ENCODE measurements at places on chromosomes 16 and 17. TPM values are rescaled to one million over a fixed set of nuclear protein-coding genes. Genes with fewer than 3 reads are reported as not detected.

Gene ODAD4
- polyA plus RNA-seq = 0.99 TPM

DNA sequence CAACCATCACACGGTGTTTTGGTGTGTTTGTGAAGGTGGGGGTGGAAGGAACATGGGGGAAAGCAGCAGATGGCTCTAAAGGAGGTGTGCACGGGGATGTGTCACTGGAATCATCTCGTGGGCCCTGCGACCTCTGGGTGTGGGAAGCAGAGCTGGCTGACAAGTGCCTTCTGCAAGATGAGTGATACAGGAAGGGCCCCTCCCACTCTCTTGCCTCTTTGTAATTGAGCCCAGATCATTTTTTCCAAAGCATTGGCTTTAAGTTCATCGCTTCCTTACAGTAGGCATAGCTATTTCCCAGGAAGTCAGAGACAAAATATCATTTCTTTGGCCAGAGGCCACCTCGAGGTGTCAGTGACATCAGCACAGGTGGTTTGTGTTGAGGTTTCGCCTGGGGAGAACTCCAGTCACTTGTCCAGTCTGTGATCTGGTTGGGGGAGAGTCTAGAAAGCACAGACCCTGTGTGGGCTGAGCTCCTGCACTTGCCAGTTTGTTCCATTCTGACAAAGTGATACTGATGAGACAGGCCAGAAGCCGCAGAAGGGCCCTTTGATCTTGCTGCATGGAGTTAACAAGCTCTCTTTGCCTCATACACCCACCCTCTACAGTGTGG is 20.6 kb upstream of the SNTB2 start:
- peaks cover 62% of the 10 kb centered on the region for H3K36me3 ChIP-seq
- no peak overlapping the region for H3K4me3 ChIP-seq
- H3K27ac ChIP-seq = no peak overlapping the region
- no peak for DNase-seq

- no peaks in the 10 kb centered on the region for H3K27me3 ChIP-seq
- H3K36me3 ChIP-seq = no peaks in the 10 kb centered on the region
- no peak overlapping the region for H3K4me3 ChIP-seq
These were observed 84.6 kb upstream of the PMFBP1 start for GRCh38 chr16:72256398-72257066.

- H3K27me3 ChIP-seq = no peaks in the 10 kb centered on the region
- H3K36me3 ChIP-seq = peaks cover 5% of the 10 kb centered on the region
- H3K27ac ChIP-seq = no peak overlapping the region
- no peak overlapping the region for H3K4me3 ChIP-seq
- no peak for DNase-seq
These were observed 4.1 kb downstream of the SLFN12 start for GRCh38 chr17:35428229-35428628.

- peaks cover 30% of the 10 kb centered on the region for H3K4me1 ChIP-seq
- no peaks in the 10 kb centered on the region for H3K27me3 ChIP-seq
- H3K4me3 ChIP-seq = no peak overlapping the region
- peaks cover 16% of the 10 kb centered on the region for H3K36me3 ChIP-seq
- DNase-seq = peak; percentile 36
These were observed 1.4 kb upstream of the AOC3 start for GRCh38 chr17:42849451-42850181.

- H3K4me1 ChIP-seq = peaks cover 9% of the 10 kb centered on the region
- no peak overlapping the region for H3K4me3 ChIP-seq
- peaks cover 5% of the 10 kb centered on the region for H3K27me3 ChIP-seq
- H3K27ac ChIP-seq = no peak overlapping the region
- DNase-seq = no peak
- H3K36me3 ChIP-seq = no peaks in the 10 kb centered on the region
These were observed 26.7 kb upstream of the GPATCH8 start for GRCh38 chr17:44529864-44530263.

GRCh38 chr17:73769479-73769878 is 125.2 kb upstream of the SDK2 start:
- no peak for DNase-seq
- H3K4me1 ChIP-seq = peaks cover 15% of the 10 kb centered on the region
- no peak overlapping the region for H3K4me3 ChIP-seq
- H3K36me3 ChIP-seq = no peaks in the 10 kb centered on the region
- peaks cover 54% of the 10 kb centered on the region for H3K27me3 ChIP-seq

Gene SLC9A5
- polyA plus RNA-seq = 0.76 TPM

Gene CDH13
- 42.9 TPM for polyA plus RNA-seq

Gene NUP85
- polyA plus RNA-seq = 51.2 TPM

DNA sequence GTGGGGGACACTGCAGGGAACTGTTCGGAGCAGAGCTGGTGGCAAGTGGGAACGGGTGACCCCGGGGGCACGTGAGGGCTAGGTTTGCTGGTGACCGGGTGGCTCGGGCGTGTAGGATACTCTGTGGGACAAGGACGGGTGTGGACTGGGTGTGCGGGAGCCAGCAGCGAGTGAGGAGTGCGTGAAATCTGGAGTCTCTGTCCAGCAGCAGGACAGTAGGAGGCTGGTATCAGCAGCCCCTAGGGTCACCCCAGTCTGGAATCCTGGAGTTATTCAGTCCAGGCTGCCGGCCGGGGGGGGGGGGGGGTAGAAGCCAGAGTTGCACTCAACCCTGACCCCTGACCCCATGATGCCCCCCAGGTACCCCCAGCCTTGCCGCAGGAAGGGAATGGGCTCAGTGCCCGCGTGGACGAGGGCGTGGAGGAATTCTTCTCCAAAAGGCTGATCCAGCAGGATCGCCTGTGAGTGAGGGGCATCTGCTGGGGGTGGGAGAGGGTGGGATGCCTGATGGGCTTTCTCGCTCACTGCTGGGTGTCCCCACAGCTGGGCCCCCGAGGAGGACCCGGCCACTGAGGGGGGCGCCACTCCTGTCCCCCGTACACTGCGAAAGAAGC is 6.2 kb downstream of the ACD start:
- H3K4me3 ChIP-seq = no peak overlapping the region
- H3K27ac ChIP-seq = no peak overlapping the region
- H3K27me3 ChIP-seq = peaks cover 70% of the 10 kb centered on the region
- no peak for DNase-seq
- peaks cover 15% of the 10 kb centered on the region for H3K36me3 ChIP-seq

DNA sequence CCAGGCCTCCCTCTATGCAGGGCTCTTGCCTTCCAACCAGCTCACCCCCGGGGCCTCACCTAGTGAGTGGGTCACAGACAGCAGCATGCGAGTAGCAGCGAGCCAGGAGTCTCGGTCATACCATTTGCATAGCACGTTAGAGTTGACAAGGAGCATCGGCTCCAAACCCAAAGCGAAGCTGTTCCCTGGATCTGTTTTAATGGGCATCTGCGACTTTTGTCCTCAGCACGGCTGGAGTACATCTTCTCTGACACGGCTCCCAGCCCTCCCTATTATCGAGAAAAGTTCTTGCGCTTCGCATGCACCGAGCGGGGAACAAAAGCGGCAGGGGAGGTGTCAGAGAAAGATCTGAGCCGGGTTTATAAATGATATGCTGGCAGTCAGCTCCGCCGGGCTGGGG is 253.3 kb downstream of the MAF start:
- peaks cover 3% of the 10 kb centered on the region for H3K4me1 ChIP-seq

DNA sequence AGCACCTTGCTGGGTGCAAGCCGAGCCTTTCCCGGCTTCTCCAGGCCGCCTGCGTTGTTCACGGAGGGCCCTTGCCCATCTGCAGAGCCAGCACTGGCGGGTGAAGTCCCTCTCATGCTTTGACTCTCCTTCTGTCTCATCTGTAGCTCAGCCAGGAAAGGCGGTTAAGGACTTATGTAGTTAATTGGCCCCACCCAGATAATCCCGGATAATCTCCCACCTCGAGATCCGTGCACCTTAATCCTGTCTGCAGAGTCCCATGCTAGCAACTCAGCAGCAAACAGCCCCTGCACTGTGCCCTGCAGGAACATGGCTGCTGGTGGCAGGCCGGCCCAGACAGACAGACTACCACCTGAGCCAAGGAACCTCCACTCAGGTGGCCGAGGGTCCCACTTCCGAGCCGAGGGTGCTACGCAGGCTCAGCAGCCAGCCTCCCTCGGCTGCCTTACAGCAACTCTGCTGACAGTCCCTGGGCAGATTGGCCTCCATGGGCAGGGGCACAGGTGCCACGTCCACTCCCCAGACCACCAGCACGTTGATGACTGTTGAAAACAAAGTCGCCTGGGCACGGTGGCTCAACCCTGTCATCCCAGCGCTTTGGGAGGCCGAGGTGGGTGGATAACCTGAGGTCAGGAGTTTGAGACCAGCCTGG is 16.9 kb downstream of the RAB40C start:
- no peak overlapping the region for H3K4me3 ChIP-seq
- peaks cover 4% of the 10 kb centered on the region for H3K4me1 ChIP-seq
- DNase-seq = no peak
- no peak overlapping the region for H3K27ac ChIP-seq
- no peaks in the 10 kb centered on the region for H3K27me3 ChIP-seq
- H3K36me3 ChIP-seq = no peaks in the 10 kb centered on the region

Gene CLEC18C
- 0.22 TPM for polyA plus RNA-seq

DNA sequence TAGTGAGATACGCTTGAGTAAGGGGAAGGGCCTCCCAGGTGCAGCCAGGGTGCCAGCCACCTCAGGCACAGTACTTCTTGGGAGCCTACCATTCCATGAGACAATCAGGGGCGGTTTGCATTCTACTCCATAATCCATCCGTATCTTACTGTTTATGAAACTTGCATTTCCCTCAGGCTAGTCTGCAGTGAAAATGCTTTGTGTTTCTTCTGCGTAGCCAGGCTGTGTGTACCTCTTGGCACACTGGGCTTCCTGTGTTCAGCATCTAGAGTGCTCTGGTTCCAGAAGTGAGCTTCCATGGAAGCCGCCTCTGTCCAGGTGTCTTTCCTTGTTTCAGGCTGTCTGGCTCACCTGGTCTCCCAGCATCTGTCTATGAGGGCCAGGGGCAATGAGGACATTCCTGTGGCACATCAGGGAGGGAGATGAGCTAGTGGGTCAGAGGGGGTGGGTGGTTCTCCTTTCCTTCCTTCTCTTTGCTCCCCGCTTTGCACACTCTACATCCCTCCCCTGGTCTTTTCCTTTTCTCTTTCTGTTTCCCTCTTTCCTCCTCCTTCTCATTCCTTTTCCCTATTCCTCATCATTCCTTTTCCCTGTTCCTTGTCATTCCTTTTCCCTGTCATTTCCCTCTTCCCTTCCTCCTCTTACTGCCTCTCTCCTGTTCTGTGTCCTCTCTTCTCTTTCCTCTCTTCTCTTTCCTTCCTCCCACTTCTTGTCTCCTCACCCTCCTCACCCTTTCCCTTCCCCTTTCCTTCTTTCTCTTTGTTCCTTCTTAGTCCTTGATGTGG is 386.5 kb downstream of the CPPED1 start:
- DNase-seq = no peak
- no peak overlapping the region for H3K4me3 ChIP-seq
- no peak overlapping the region for H3K27ac ChIP-seq
- no peaks in the 10 kb centered on the region for H3K27me3 ChIP-seq
- no peaks in the 10 kb centered on the region for H3K36me3 ChIP-seq
- H3K4me1 ChIP-seq = peaks cover 12% of the 10 kb centered on the region

DNA sequence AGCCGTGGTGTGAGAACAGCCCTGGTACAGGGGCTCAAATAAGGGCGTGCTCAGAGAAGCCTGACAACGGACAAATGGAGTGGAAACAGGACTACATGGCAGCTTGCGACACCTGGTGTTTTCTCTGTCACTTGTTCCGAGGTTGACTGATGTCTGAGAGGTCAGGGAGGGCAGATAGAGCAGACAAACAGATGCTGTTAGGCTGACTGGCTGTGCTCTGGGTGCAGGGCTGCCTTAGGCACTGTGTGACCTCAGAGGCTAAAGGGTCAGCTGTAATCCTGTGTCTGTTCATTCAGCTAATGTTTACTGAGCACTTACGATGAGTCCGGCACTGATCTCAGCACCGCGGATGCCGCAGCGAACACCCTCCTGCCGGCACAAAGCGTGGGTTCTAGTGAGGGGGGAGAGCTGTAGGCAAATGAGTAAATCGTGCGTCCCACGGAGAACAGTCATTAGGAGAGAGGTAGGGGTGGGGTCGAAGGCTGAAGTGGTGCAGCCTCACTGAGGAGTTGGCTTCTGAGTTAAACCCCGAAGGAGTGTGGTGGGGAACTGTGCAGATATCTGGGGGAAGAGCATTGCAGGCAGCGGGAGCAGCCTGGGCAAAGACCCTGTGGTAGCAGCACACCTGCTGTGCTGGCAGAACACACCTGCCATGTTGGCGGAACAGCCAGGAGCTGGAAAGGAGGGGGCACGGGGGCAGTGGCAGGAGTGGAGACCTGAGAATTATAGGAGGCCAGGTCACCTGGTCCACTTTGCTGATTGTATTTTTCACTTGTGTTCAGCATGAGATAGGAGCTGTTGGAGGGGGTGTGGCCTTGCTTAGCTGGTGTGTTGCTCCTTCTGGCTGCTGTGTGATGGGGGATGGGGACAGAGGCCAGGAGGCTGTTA is 35.0 kb downstream of the GPT2 start:
- peaks cover 9% of the 10 kb centered on the region for H3K4me1 ChIP-seq
- peaks cover 60% of the 10 kb centered on the region for H3K36me3 ChIP-seq
- no peaks in the 10 kb centered on the region for H3K27me3 ChIP-seq
- no peak overlapping the region for H3K4me3 ChIP-seq

DNA sequence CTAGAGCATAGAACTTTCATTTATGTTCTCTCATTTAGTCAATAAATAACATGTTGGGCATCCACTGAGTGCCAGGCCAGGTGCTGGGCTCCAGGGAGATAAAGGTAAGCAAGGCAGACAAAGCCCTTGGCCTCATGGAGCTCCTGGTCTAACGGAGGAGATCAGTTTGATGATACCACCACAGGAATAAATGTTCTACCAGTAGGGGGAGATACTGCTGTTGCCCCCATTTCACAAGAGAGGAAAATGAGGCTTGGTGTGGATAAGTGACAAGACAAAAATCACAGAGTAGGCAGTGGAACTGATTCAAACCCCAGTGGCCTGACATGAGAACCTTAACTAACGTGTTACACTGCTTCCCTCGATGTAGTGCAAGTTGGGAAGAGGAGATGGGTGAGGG is 80.4 kb upstream of the ERCC4 start:
- DNase-seq = no peak
- no peaks in the 10 kb centered on the region for H3K4me1 ChIP-seq
- H3K27me3 ChIP-seq = no peaks in the 10 kb centered on the region
- no peaks in the 10 kb centered on the region for H3K36me3 ChIP-seq
- no peak overlapping the region for H3K27ac ChIP-seq
- H3K4me3 ChIP-seq = no peak overlapping the region

Gene ESRP2
- polyA plus RNA-seq = 0.21 TPM

Gene GDPD1
- 1.5 TPM for polyA plus RNA-seq

GRCh38 chr16:51148678-51149228 is 2.3 kb downstream of the SALL1 start:
- H3K36me3 ChIP-seq = no peaks in the 10 kb centered on the region
- peaks cover 18% of the 10 kb centered on the region for H3K4me1 ChIP-seq
- no peak overlapping the region for H3K27ac ChIP-seq
- peaks cover 54% of the 10 kb centered on the region for H3K27me3 ChIP-seq
- no peak for DNase-seq
- H3K4me3 ChIP-seq = no peak overlapping the region

Gene ARHGDIG
- polyA plus RNA-seq = 0.30 TPM

Gene TMC8
- polyA plus RNA-seq = 2.6 TPM

DNA sequence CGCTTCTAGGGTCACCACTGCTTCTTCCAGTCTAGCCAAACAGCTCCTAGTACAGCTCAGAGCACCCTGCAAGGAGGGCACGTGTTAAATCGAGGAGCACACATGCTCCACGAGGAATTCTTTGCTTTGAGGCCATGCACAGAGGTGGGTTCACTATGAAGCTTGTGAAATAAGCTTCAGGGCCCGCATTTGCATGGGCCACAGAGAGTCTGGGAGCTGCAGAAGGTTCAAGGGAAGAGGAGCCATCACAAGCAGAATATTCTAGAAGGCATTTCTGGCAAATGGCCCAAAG is 55.3 kb downstream of the MYH13 start:
- peaks cover 11% of the 10 kb centered on the region for H3K4me1 ChIP-seq
- no peaks in the 10 kb centered on the region for H3K27me3 ChIP-seq
- H3K36me3 ChIP-seq = no peaks in the 10 kb centered on the region
- no peak overlapping the region for H3K27ac ChIP-seq
- no peak for DNase-seq

- DNase-seq = no peak
- H3K36me3 ChIP-seq = no peaks in the 10 kb centered on the region
- H3K4me3 ChIP-seq = no peak overlapping the region
These were observed 41.1 kb upstream of the DHX8 start for GRCh38 chr17:43442711-43443110.

Gene NAT9
- polyA plus RNA-seq = 37.1 TPM

Gene SLC16A3
- polyA plus RNA-seq = 28.6 TPM
